ENCODE measurements at places on chromosomes 6 and 20.

DNA sequence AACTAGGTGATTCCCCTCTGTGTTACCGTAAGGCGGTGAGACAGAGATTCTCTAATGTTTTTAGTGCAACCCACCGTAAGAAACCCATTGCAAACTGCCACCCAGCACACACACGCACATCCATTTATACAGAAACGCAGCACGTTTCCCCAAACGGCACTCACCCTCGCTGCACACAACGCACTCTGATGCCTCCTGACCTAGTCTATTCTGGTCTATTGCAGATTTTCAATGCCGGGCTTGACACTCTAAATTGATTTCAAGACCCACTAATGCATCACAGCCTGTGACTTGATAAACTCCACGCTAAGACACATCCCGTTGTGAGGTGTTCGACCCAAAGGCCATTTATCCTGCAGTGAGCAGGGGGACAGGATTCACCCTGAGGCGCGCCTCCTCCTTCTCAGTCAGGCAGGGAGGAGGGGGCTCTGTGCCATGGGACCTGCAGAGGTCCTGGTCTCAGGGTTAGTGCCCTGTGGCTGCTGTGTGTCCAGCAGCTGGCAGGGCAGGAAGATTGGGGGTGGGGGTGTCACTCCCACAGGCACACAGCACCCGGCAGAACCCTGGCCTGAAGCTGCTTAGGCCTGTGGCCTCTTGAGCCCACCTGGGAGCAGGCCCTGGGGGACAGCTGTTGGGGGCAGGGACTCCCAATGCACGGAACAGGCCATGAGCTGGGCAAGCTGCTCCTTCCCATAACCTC lies 335.6 kb downstream of the PREX1 start:
- DNase-seq, result no peak

GRCh38 chr20:39547546-39548408 lies 585.6 kb downstream of the DHX35 start:
- no peak for DNase-seq

GRCh38 chr6:31639449-31639861 lies 13.0 kb downstream of the BAG6 start:
- DNase-seq, result no peak

DNA sequence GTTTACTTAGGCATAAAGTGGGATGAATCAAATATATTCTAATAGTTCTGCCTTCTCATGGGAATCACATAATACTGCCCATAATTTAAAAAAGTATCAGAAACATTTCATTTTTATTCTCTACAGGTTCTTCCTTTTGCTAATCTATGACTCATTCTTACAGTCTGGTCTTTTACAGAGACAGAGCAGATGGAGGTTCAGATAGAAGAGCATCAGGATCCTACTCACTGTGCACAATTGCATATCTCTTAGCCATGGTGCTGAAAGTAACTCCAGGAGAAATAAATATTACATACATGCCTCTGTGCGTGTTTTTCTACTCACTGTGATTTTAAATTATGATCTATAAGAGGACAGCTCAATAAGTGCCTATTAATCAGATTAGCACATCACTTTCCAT lies 16.3 kb upstream of the OR2B6 start:
- DNase-seq, result no peak

DNA sequence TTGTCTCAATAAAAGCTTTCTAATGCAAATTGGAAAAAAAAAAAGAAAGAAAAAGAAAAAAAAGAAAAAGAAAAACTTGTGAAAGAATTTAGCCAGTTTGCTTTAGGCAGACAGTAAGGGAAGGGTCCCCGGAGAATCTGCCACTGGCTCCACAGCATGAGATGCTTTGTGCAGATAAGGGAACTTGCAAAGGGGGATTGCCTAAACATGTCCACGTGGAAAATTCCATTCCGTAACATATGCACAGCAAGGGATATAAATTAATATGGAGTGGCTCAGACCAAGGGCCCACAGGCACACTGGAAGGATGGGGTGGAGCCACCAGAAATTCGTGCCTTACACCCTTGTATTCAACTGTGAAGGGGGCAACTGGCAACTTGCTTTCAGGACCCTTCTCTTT lies 45.4 kb downstream of the MKKS start:
- DNase-seq, result no peak

DNA sequence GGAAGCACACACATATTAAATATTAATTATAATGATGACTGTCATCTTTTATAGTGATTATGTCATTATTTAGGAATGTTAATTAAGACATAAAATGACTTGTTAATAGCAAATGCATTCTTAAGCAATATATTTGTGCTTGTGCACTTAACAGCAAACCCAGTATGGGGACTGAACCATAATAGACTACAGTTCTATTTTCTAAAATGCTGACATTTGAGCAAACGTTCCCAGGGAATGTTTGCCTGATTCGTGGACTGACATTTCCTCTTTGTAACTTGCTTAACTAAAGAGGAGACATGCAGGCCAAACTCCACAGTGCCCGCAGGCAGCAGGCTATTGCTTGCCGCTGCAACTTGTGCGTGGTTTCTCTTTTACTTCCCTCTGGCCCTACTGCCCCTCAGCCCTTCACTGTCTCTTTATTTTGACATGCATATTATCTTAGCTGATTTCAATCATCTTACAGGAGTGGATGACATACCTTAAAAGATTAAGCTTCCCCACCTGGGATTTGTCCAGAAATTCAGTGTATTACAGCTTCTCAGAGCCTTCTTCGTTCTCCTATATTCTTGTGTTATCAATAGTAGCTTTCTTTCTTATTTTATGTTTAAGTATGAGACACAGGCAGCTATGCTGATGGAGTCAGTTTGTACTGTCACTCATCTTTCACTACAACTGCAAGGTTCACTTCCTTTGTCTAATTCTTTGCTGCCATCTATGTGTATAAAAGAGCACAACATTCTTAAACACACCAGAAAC lies 141.5 kb downstream of the GMDS start:
- DNase-seq, result no peak

DNA sequence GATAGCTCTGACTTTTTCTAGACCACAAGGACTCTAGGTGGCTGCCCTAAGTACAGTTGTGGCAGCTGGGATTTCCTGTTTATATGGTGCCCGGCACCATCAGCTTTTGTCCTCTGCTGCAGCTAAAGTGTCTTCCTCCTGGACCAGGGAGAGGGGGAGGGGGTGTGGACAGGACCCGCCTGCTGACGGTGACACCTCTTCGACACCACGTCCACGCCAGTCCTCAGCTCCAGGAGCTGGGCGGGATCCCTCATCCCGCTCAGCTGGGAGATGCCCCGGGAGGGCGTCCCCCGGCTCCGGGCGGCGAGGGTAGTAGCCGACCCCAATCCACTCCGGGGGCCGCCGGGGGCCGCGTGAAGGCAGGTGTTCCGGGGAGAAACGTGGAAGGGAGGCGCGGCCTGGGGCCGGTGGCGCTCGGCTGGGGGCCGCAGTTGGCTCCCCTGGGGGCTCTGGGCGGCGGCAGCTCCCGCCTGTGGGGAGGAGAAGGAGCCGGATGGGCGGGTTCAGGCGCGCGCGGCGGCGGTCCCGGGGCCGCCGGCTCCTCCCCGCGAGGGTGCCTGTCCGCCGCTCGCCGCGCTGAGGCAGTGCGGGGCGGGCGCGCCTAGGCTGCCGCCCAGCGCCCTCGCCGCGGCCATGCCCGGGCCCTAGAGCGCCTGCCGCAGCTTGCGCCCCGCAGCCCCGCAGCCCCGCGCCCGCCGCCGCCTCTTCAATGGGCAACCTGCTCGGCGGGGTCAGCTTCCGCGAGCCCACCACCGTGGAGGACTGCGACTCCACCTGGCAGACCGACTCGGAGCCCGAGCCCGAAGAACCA lies at the start of gene OGFRL1:
Gene OGFRL1, plus strand, starts transcription at position 584 of the 811 bp plus-strand sequence. Its CDS starts 126 bp downstream, at position 710.
- peak; percentile 60 for DNase-seq

DNA sequence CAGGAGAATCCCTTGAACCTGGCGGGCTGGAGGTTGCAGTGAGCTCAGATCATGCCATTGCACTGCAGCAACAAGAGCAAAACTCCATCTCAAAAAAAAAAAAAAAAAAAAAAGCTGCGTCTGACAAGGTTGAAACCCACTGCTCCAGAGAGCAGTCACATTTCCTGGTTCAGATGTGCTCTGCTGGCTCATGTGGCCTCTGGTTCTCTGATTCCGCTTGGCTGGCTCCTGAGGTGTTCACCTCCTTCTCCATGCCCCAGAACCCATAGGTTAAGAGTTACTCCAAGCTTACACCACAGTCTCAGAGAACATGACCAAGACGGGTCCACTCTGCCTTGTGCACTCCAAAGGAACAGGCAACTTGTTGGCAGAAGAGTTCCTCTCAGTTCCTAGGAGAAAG lies 8.8 kb upstream of the CNR1 start:
- no peak for DNase-seq

DNA sequence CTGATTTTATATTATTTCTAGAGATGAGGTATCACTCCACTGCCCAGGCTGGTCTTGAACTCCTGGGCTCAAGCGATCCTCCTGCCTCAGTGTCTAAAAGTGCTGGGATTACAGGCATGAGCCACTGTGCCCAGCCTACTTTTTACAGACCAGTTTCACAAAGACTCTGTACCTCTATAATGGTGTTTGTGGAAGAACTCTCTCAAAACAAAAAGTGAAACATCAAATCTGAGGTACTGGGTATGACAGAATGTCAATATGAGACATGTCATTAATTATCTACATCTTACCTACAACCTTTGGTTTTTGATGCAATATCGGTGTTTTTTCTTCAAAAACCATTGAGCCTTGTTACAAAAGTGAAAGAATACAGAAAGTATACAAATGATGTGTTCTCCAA lies 49.4 kb upstream of the MCM9 start:
- no peak for DNase-seq

DNA sequence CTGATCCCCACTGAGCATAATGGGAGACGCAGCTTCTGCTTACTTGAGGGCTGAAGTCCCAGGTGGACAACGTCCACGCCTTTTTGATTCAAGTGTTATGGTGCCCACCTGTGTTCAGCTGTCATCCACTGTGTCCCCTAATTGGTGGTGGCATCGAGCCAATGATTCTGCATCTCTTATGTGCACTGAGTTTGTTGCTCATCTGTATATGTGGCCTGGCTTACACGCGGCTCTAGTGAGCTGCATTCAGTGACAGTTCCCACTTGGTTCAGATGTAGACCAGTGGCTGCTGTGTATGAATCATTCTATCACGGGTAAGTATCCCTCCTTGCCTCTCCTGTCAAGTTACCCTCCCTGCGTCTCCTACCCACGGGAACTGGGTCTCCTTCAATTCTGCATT lies 131.2 kb upstream of the CLDN20 start:
- DNase-seq, result no peak

- peak; percentile 76 for DNase-seq
These were observed 26.1 kb downstream of the LOC128125822 start for GRCh38 chr6:63598049-63599036.

All from stimulated activated effector memory CD8-positive, alpha-beta T cell treated with anti-CD3 and anti-CD28 coated beads, Interleukin-12 subunit alpha, Interleukin-12 subunit beta, amount 100 ng/mL, for 72 hours (primary cell).